ENCODE measurements at places on chromosomes 7 and 10.

- DNase-seq: peak; percentile 66
Observed at GRCh38 chr7:112869111-112869774, 79.0 kb upstream of the TMEM168 start.

GRCh38 chr7:18866359-18867036 is 250.9 kb downstream of the TWIST1 start:
- no peak for DNase-seq

DNA sequence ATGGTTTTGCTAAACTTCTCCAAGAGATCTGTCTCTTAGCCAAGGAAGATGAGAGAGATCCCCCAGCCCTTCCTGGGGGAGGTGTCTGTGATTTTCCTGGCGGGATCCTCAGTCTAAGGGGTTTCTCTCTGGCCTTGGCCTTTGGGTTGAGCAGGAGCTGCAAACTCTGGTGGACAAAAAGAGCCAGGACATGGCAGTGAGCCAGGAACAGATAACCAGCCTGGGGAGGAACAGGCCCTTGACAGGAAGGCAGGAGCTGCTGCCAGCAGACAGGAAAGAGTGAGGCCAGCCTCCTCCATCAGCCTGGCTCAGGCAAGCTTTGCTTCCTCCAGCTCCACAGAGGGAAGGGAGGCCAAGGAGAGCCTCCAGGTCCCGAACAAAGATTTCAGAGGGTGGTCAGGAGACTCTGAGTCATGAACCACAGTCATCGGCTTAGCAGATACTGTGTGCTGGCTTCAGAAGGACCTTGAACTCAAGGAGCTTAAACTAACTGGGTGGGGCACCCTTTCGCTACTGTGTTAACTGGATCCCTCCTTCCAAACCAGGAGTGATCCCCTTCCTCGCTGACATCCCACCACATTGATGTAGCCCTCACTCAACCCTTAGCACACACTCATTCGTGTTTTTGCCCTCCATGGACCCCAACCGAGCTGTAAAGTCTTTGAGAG is 34.7 kb downstream of the DDIT4 start:
- peak; percentile 87 for DNase-seq

DNA sequence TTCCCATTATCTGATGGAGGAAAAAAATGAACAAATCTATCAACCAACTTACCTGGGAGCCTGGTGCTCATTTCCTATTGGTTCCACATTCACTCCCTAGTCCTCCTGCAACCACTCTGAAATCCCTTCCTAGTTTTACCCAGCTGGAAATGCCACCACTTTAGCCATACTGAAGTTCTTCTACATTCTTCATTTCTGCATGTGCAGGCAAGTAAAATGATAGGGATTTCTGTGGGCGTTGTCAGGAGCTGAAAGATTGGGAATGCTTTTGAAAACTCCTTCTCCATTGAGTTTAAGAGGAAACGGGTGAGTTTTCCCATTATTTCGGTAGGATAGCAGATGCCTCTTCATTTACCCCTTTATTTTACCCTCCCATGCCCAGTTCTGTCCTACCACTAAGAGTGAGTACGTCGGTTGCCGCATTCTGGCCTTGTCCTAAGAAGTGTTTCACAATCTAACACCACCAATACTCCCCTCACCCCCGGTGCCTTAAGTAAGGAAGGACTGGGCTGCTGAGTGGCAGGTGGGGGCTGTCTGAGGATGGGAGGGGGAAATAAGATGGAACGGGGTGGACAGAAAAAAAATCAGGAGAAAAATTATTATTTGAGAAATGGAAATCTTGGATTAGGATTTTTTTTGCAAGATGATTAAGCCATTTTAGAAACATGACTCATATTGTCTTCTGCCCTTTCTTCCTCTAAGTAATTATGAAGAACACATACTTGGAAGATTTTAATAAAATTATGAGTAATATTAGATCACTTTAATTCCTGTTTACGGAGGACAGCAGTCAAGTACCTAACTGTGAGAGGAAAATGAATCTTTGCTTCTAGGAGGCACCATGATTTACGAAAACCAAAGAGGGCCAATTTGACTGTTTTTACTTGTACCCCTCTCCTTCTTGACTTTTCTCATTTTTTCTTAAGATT is 13.2 kb upstream of the TAS2R60 start:
- no peak for DNase-seq

DNA sequence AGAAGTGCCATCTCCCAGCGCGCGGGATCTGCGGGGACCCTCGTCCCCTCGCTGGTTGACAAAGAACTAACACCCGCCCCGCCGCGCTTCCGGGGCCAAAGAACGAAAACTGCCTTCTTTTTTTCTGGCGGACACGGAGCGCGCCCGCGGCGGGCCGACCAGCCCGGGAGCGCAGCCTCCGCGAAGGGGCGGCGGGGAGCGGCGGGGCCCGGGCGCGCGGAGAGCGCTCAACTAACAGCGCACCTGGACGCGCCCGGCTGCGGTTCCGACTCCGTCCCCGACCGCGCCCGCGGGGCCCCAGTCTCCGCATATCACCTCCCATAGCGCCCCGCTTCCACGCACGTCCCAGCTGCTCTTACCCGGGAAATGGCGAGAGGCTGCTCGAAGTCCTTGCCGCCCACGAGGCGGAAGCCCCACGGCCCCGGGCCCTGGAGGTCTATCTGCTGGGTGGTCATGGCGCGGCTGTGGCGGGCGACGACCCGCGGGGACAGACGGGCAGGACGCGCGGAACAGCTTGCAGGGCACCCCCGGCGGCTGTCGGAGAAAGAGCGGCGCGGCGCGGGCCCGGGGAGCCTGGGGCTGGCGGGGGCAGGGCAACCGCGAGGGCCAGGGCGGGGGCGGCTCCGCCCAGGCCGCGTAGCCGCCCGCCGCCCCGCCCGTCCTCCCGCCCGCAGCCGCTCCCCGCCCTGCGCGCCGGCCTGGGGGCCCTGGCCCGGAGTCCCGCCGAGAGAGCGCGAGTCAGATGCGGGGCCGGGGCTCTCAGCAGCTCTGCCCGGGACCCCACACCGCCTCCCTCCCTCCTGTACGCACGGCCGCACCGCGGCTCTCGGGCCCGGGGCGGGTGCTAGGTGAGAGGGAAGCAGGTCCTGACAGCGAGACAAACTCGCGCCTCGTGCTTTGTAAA is at the start of gene PDLIM1:
Gene PDLIM1, minus strand, starts transcription at position 543 of the 904 bp plus-strand sequence. Its CDS starts 88 bp downstream, at position 455.
- DNase-seq: peak; percentile 84

DNA sequence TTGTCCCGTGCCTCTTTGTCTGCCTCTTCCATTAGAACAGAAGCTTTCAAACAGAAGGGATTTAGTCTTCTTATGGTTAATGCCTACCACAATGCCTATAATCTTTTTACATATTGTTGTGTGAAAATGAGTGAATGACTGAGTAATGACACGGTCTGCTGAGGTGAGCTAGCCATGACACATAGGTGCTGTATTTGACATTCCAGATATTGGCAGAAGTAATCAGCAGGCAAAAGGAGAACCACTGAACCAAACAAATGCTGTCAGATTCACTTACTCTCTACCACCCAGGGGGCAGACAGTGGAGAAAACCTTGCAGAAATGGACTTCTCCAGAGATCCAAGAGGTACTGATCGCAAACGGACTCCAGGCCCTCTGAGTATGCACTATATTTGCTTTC is 377.2 kb upstream of the VWC2 start:
- DNase-seq: no peak

DNA sequence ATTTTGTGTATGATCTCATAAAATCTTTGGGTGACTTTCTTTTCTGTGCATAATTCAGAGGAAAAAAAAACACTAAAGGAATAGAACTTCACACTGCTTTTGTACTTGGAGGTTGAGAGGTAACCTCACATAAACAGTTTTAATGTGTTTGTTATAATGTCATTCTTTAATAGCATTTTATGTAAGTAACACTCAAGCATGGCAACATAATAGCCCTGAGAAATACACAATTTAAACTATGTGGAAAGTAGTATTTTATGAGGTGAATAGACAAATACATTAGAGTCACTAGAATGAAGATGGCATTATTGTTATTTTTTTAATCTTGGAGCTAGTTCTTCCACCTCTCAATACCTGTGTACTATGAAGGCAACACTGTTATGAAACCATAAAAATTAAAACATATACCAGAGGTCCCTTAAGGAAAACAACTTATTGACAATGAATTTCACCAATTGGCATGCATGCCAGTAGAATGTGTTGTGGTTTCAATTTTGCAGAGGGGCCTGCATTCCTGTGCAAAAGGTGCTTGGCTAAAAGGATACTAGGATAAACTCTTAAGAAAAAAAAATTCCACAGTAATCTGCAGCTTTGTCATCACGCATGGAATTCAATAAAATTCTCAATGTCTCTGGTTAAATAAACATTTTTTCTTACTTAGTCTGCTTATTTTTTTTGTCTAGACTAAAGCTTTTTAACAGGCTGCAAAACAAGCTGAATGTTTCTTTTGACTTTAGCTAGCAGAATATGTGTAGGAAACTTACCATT is 102.5 kb downstream of the CD36 start:
- DNase-seq: no peak

DNA sequence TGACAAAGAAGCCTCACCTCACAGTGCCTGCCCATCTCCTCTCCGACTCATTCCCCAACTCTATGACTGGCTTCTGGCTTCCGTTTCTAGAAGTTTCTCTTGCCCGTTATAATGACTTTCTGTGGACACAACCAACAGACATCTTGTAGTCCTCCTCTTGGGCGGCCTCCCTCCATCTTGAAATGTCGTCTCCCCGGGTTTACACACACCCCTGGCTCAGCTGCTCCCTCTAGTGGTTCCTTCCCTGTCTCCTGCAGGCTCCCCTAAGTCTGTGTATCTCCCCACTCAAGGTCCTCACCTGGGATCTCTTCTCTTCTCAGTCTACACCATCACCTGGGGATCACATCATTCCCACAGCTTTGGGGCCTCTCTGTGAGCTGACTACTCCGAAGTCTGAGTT is 123.4 kb upstream of the NEBL start:
- DNase-seq: peak; percentile 66

DNA sequence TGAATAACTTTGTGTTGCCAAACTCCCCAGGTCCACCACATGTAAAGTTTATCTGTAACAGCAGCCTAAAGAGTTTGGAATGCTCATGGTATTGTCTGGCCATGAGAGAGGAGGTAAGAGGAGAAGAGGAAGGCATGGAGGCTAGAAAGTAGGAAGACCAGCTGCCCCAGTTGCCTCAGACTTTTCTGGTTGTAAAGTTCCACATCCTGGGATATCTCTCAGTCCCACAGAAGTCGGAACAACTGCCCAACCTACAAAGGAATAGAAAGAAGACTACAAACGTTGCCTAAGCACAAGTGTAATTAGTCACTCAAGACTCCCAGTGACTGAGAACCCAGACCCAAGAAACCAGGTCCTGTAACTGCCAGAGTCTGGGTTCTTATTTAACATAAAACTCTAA is 47.3 kb downstream of the CREB3L2 start:
- DNase-seq: no peak

DNA sequence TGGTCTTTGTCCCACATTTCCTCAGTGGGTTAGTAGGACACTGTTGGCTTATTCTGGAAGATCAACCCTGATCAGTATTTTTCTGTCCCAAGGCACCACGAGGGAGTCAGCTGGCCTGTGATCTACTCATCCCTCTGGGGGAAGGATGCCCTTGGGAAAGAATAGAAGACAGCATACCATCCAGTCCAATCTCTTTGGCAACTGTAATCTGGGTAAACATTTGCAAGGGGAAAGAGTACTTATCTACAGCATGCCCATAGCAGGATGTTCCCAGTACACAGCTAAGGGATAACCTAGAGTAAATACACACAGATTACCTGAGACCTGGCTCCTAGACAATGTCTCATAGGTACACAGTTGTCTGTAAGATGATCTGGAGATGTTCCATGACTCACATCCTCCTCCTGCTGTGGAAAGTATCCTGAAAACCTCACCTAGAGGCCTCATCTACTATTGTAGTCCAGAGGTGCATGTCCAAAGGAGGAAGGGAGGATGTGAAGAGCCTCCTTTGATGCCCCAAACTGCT is 134.3 kb upstream of the VWC2 start:
- DNase-seq: no peak

DNA sequence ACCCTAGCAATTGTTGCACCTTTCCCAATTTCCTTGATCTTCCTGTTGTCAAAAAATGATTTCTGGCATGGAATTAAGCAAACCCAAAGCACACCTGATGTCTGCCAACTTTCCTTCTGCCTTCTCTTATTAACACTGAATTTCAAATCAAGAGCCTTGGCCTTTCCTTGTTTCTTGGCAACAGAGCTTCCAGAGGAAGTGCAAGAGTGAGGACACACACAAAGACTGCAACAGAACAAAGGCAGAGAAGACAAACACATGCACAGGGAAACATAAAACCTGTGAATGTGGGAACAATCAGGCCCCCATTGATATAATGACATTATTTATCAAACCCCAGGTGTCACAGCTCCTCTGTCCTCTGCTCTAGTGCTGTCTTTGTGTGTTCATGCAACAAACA is 73.0 kb upstream of the IL6 start:
- DNase-seq: no peak

GRCh38 chr10:36506261-36506660 is 619.1 kb upstream of the ANKRD30A start:
- no peak for DNase-seq

- no peak for DNase-seq
Observed at GRCh38 chr10:92405419-92405924, 114.5 kb downstream of the MARCHF5 start.

GRCh38 chr7:137151041-137151689 is 192.4 kb downstream of the PTN start:
- DNase-seq: no peak

DNA sequence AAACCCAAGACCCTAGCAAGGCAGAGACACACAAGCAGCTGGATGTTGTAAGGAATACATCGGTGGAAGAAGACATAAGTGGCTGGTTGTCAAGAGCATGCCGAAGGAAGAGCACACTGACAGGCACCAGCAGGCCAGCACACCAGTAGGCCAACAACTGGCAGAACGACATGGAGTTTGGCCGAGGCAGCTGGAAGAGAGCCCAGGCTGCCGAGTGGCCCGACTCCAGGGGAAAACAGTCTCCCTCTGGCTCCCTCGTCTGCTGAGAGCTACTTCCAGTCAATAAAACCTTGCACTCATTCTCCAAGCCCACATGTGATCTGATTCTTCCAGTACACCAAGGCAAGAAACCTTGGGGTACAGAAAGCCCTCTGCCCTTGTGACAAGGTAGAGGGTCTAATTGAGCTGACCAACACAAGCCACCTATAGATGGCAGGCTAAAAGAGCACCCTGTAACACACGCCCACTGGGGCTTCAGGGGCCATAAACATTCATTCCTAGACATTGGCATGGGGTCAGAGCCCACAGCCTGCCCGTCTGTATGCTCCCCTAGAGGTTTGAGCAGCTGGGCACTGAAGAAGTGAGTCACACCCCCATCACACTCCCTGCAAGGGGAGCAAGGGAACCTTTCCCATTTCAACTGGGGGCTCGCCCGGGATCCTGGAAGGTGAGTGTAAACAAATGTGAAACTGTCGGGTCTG is 14.7 kb upstream of the TNS3 start:
- no peak for DNase-seq

DNA sequence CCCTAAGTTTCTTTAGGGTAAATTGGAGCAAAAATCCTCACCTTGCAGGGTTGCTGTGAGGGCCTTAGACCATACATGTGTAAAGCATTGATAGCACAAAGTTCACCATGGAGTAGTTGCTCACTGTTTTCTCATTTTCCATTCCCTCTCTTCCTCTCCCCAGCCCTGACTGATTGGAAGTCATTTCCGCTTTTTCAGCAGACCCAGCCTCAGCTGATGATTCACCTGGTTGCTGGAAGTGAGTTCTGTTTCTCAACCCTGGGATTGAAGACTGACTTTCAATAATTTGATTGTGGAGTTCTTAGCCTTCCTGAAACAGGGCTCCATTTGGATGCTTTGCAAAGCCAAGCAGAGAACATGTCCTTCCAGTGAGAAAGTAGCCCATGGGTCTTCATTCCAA is 107.0 kb downstream of the PLXNA4 start:
- DNase-seq: no peak
